ENCODE measurements at places on chromosomes 16 and 17.

- DNase-seq = no peak
These were observed 2.0 kb upstream of the TMEM238L start for GRCh38 chr17:10805911-10806310.

DNA sequence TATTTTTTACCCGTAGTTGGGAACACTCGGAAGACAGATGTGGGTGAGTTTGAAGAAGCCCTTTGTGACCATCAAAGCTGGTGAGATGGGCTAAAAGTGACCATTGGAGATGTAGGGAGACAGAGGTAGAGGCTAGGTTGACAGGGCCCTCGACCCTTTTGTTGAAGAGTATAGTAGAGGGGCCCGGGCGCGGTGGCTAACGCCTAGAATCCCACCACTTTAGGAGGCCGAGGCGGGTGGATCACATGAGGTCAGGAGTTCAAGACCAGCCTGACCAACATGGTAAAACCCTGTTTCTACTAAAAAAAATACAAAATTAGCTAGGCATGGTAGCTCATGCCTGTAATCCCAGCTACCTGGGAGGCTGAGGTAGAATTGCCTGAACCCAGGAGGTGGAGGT lies 16.2 kb upstream of the NFATC3 start:
- DNase-seq = no peak

- DNase-seq = peak; percentile 57
These were observed 219.3 kb upstream of the GSE1 start for GRCh38 chr16:85393674-85394451.

- peak; percentile 44 for DNase-seq
These were observed 41.3 kb downstream of the ERCC4 start for GRCh38 chr16:13961099-13961811.

DNA sequence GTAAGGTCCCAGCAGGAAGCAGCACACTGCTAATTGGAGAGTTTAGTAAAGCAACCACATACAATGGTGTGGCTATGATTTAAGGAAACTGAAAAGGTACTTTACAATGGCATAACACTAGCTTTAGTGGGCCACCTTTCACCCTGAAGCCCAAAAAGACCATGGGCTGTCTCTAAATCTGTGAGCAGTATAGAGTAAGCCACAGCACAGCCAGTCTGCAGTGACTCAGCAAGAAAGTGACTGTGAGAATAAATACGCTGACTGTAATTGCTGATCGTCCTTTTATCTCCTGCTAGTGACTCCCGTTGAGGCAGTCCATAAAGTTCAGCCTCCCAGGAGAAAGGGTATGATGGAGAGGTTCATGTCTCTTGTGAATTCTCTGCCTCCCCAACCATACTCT lies 679.8 kb upstream of the KIF2B start:
- DNase-seq = peak; percentile 74

GRCh38 chr16:48432136-48432535 lies 46.9 kb upstream of the SIAH1 start:
- DNase-seq = peak; percentile 74

GRCh38 chr17:8695916-8696415 lies 48.7 kb downstream of the CCDC42 start:
- DNase-seq = no peak

DNA sequence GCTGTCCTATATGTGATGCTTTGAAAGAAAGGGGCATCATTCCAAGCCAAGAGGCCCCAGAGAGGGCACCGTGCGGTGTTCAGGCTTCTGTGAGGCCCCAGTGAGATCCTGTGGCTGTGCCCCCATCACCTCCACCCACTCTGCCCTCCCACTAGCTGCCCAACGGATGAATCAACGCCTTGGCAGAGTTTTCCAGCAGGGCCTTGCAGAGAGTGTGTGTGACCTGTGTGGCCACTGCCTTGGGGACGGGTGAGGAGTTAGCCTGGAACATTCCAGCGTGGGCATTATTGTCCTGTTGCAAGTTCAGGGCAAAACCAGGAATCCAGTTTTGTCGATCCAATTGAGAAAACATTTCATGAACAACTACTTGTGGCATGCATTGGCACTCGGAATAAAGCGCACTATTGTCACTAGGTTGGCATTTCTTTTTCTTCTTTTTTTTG lies 53.7 kb downstream of the SF3B3 start:
- no peak for DNase-seq

DNA sequence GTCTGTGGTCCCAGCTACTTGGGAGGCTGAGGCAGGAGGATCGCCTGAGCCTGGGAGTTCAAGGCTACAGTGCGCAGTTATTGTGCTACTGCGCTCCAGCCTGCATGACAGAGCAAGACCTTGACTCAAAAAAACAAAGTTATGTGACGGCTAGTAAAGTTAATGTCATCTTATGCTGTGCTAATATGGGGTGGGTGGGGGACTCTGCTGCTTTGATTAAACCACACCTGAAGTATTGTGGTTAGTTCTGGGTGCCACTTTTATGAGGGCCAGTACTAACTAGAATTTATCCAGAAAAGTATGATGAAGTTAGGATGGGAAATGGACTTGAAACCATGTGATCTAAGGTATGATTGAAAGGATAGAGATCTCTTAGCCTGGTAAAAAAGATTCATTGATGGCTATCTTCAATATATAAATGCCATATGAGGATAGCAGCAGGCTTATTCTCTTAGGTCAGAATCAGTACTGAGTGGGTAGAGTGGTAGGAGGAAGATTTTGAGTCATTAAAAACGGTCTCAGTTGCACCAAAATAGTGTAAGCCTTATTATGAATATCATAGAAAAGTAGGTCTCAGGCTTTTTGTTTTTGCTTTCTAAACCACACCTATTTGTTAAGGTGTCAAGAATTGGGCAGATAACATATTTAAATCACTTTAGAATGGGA lies 5.6 kb downstream of the WSB1 start:
- DNase-seq = no peak
